T-helper 17 cell (primary cell): ENCODE measurements at places on chromosomes 2 and 18. TPM values are rescaled to one million over a fixed set of nuclear protein-coding genes. Genes with fewer than 3 reads are reported as not detected.

GRCh38 chr2:224731665-224732064 lies 15.5 kb upstream of the CCDC195 start:
- H3K27me3 ChIP-seq = no peaks in the 10 kb centered on the region
- no peak overlapping the region for H3K4me3 ChIP-seq
- H3K4me1 ChIP-seq = no peaks in the 10 kb centered on the region
- no peak for DNase-seq
- no peaks in the 10 kb centered on the region for H3K36me3 ChIP-seq
- no peak overlapping the region for H3K27ac ChIP-seq

- peaks cover 5% of the 10 kb centered on the region for H3K4me1 ChIP-seq
- peak overlapping the region; percentile 65 for H3K27ac ChIP-seq
- DNase-seq = no peak
Observed at GRCh38 chr2:101204400-101205115, 48.1 kb upstream of the CNOT11 start.

ACTG2 gene
- total RNA-seq = not detected

LIMS4 gene
- 1.4 TPM for total RNA-seq

ALLC gene
- not detected for total RNA-seq

SERPINB13 gene
- not detected for total RNA-seq

FLACC1 gene
- total RNA-seq = 4.5 TPM

CD226 gene
- total RNA-seq = 128 TPM
